ENCODE measurements at places on chromosomes 1 and 21.

DNA sequence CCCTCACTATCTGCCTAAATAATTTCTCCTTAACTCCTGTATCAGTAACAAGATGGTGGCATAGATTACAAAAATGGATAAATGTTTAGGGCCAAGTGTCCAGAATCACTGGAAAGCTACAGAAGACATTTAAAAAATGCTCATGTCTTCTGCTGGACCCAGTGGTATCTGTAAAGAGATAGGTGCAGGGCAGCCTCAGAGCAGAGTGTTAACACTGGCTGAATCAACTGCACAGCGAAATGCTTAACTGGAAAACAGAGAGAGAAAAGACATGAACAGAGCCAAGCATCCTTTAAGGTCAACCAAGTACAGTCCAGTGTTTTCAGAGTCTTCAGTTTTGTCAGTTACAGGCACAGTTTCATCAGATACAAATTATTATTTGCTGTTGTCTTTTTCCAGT, 419.3 kb downstream of the ZP4 start:
- no peak for DNase-seq

- no peak for DNase-seq
These were observed 7.9 kb downstream of the MYBPHL start for GRCh38 chr1:109298666-109299557.

DNA sequence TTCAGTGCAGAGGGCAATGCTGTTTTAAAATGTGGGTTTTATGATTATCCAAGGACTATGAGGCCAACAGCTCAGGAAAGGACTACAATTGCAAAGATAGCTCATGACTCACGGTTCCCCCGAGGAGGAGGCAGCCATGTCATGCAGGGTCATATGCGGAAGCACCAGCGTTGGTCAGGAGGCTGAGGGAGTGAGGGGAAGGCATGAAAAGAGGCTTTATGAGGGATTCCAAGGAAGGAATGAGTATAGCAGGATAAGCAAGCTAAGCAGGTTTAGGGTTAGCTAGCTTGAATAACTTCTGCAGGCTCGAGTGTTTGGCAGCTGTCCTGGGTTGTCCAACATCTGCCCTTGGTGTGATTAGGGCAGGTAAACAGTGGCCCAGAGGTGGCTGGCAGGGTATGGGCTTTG, 495.1 kb downstream of the SETD4 start:
- peak; percentile 27 for DNase-seq

DNA sequence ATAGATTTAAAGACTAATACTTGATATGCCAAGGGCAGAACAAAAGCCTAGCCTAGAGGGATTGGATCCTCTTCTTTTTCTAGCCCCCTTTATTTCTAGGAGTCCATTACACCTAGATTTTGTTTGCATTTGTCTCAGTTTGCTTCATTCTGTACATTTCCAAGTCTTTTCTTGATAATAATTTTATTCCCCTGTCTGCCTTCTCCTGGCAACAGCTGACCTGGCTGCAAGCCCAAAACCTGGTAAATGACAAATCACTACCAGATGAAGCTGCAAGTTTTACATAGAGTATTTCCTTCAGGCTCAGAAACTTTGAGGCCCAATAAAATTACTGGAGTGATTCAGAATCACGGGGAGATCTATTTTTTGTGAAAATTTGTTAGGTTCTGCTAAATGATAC, 36.5 kb upstream of the LHX8 start:
- no peak for DNase-seq

- no peak for DNase-seq
These were observed 69.0 kb downstream of the CD34 start for GRCh38 chr1:207841901-207842300.

GRCh38 chr1:54516249-54516920, 31.6 kb upstream of the ACOT11 start:
- DNase-seq = no peak

GRCh38 chr1:15129944-15130343, 23.6 kb upstream of the TMEM51 start:
- no peak for DNase-seq

- no peak for DNase-seq
These were observed 38.3 kb downstream of the SDCCAG8 start for GRCh38 chr1:243293941-243294722.

DNA sequence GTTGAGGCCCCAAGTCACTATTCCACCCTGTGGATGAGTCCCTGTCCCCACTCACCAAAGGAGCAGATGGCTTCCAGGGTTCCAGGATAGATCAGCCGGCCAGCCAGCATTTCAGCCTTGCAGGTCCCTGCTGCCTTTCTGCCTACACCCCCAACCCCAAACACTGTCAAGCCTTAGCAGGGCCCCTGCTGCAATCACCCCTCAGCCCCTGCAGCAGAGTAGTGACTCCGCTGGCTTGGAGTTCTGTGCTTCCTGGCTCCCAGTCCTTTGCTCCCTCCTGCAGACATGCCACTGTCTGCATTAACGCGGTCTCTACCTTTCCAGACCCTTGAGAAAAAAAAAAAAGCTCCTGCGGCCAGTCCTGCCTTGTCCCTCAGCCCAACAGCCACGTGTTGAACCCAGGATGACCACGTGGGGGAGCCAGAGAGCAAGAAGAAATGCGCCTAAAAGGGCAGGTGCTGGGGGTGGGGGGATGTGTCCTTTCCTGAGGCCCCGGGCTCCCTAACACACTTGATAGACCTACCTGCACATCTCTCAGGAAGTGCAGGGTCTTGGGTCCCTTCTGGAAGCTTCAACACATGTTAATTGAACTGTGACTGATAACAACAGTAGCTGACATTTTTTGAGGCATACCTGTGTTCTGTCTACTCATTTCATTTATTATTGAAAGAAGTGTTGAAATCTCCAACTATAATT, 37.4 kb downstream of the RASSF5 start:
- peak; percentile 86 for DNase-seq

Measured in NT2/D1 (cell line).